ENCODE measurements at places on chromosomes 13 and 19.

DNA sequence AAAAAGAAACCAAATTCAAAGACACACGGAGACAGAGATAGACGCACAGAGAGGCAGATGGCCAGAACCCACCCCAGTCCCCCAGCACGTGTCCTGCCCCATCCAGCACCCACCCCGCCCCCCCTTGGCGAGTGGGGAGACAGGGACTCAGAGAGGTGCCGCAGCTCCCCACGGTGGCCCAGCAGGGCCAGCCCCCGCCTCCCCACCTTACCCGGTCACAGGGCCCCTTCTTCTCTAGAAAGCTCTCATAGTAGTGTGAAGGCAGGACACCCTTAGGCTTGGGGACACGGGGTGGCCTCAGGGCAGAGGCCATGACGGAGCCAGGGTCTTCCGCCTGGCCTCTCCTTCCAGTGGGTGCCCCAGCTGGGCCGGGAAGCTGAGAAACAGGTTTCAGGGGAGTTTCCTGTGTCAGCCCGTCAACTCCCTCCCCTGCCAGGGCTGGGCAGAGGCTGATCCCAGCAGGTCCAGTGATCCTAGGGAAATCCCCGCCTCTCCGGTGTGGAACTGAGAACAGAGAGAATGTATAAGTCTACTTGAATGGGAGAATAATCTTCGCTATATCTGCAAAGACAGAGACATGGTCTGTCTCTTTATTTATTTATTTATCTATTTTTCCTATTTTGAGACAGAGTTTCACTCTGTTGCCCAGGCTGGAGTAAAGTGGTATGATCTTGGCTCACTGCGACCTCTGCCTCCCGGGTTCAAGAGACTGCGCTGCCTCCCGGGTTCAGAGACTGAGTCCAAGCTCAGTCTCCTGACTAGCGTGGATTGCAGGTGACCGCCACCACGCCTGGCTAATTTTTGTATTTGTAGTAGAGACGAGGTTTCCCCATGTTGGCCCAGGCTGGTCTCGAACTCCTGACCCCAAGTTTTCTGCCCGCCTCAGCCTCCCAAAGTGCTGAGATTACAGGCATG is at the start of gene STAP2:
TSS of gene STAP2 (minus strand) at position 387 of the 915 bp plus-strand sequence. CDS start at position 313, 74 bp downstream.
- no peak for DNase-seq

GRCh38 chr13:23579896-23580683 is 9.9 kb downstream of the TNFRSF19 start:
- DNase-seq: no peak

DNA sequence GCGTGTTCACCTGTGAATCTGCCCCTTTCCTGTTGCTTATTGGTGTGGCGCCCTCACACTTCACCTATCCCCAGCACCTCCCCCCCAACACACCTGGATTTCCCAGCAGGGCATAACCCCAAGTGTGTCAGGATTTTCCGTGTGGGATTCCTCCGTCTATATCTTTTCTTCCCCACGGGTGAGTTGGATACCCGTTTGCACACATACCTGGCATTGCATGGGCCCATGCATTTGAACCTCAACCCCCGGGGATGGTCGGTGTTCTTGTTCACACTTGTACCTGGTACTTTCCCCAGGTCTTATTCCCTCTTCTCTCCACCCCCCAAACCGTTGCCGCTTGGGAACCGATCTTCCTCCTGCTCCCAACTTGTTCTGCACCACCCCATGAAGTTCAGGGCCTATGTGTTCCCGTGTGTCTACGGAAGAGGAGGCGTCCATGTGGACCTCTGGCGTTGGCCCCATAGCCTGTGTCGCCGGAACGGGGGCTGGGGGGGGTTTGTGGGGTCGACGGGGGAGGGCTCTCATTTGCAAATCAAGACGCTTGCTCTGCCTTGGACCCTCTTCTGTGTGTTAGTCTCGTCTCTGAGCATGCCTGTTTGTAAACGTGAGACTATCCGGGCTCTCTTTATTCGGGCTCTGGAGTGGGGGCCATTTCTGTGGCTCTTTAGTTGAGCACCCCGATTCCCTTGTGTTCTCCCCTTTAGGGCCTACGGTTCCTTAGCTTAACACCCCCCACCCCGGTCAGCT is 1.7 kb downstream of the PRR12 start:
- DNase-seq: no peak

DNA sequence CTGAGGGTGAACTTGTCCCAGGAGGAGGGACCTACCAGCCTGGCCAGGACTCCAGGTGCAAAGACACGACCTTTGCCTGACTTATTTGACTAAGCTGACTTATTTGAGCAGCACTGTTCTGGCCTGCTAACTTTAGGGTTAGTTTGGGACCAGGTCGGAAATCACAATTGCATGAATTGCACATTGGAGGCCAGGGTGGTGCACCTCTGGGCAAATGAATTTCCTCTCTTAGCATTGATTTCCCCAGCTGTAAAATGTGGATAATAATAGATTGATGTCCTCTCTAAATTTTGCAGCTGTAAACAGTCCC is 1.4 kb upstream of the BST2 start:
- no peak for DNase-seq

DNA sequence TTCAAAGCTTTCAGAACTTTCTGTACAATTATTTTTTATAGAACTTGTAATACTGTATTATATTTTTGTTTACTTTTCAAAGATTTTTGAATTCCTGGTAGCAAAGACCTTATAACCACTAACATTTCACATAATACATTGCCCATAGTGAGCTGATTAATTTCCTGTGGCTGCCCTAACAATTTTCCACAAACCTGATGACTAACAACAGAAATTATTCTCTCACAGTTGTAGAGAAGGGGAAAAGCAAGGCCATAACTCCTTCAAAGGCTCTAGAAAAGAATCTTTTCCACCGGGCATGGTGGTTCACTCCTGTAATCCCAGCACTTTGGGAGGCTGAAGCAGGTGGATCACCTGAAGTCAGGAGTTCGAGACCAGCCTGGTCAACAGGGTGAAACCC is 19.1 kb downstream of the KLF12 start:
- DNase-seq: no peak

GRCh38 chr19:38900743-38901190 is 998 bp downstream of the NFKBIB start:
- no peak for DNase-seq

DNA sequence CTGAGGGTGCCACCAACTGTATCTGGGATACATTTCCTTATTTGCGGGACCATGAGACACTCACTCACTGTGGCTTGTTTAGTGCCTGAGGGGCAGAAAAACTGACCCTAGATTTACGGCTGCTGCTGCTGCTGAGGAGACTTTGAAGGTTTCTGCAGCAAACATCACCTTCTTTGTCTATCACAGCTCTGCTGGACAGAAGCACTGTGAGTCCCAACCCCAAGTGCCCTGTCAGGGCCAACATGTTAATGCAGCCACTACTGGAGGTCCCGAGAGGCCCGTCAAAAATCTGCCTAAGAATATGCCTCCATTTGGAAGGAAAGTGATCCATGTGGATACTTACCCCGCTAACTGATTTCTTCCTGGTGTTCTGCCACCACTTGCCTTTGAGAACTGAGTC is 37.3 kb upstream of the UBL3 start:
- no peak for DNase-seq

- no peak for DNase-seq
These were observed 11.8 kb upstream of the DIAPH3 start for GRCh38 chr13:60175571-60175970.

DNA sequence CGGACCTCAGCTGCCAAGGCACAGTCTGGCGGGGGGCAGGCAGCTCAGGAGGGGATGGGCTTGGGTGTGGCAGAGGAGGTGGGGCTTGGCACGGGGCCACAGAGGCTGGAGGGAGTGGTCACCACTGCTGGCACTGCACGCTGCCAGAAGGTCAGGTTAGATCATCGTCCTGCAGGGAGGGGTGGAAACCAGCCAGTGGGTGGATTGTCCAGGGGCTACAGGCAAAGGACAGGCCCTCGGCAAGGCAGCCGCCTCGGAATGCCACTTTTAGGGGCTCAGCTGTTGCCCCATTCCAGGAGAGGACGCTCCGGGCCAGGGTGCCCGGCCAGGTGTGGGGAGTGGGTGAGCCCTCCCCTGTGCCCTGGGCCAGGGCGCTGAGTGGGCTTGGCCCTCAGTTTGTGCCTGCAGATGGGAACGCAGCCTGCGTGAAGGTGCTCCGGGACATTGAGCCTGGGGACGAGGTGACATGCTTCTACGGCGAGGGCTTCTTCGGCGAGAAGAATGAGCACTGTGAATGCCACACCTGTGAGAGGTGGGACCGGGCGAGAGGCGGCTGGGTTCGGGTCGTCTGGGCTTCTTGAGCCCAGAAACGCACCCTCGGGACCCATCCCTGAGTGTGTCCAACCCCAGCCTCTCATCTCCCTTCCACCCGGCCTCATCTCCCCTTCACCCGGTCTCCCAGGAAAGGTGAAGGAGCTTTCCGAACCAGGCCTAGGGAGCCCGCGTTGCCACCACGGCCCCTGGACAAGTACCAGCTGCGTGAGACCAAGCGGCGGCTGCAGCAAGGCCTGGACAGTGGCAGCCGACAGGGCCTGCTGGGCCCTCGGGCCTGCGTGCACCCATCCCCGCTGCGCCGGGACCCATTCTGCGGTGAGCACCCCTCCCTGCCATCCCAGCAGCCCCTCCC is 6.4 kb downstream of the KMT5C start:
- DNase-seq: no peak

- DNase-seq: no peak
These were observed 10.6 kb downstream of the NFIX start for GRCh38 chr19:13005861-13006370.

- DNase-seq: no peak
These were observed 34.0 kb upstream of the USE1 start for GRCh38 chr19:17180997-17181702.

DNA sequence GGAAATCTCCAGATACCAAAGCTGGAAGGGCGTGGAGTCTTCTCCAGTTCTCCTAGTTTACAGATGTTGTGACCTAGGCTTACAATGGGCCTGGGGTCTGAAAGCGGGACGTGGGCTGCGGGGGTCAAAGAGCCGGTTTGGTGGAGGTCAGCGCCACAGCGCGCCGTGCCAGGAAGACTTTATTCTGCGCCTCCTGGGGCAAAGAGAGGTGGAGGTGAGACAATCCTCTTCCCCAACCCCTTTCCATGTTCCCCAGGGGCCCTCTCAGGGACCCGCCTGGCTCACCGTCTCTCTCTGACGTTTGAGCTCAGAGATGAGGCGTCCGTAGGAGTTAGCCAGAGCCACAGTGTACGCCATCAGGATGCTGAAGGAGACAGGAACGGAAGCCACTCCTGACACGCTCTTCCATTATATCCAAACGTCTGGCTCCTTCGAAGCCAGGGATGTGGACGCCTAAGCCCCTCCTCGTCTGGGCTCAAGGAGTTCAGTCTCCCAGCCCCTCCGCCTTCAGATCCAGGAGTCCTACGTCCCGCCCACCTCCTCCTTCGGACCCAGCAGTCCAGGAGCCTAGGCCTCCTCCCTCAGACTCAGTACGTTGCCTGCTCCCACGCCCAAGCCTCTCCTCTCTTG is 776 bp upstream of the LENG1 start:
- peak; percentile 51 for DNase-seq
